ENCODE measurements at places on chromosomes 3 and 15.

- DNase-seq, result no peak
These were observed 155.0 kb downstream of the DUT start for GRCh38 chr15:48486228-48486627.

DNA sequence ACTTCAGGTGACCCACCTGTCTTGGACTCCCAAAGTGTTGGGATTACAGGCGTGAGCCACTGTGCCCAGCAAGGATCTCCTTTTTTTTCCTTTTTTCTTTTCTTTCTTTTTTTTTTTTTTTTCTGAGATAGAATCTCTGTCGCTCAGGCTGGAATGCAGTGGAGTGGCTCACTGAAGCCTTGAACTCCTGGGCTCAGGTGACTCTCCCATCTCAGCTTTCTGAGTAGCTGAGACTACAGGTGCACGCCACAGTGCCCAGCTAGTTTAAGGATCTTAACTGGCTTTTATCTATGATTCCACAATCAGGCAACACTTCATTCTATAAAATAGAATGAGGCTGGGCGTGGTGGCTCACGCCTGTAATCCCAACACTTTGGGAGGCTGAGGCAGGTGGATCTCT is 16.3 kb upstream of the NICN1 start:
- no peak for DNase-seq

DNA sequence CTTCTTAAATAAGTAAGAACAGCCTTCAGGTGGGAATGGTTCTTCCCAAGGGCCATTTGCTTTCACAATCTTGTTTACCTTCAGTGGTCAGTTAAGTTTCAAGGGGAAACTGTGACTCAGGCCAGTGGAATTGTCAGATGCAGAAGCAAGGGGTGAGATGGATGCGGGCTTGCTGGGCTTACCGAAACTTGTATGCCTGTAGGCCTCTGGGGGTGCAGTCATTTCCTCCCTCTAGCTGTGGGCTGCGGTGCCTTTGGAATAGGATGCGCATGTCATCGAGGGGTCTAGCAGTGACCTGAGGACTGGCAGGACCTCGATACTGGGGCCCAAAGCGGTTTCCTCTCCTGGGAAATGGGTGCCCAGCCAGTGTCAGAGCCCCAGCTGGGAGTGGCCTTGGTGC is 121.6 kb downstream of the EEFSEC start:
- no peak for DNase-seq

- no peak for DNase-seq
These were observed 37.5 kb downstream of the ARHGAP31 start for GRCh38 chr3:119331661-119332060.

DNA sequence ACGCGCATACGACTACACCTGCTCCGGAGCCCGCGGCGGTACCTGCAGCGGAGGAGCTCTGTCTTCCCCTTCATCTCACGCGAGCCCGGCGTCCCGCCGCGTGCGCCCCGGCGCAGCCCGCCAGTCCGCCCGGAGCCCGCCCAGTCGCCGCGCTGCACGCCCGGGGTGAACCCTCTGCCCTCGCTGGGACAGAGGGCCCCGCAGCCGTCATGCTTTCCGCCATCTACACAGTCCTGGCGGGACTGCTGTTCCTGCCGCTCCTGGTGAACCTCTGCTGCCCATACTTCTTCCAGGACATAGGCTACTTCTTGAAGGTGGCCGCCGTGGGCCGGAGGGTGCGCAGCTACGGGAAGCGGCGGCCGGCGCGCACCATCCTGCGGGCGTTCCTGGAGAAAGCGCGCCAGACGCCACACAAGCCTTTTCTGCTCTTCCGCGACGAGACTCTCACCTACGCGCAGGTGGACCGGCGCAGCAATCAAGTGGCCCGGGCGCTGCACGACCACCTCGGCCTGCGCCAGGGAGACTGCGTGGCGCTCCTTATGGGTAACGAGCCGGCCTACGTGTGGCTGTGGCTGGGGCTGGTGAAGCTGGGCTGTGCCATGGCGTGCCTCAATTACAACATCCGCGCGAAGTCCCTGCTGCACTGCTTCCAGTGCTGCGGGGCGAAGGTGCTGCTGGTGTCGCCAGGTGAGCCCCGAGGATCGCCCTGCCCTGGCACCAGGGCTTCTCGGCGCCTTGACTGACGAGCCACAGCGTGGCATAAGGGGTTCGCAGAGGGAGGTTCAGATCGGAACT is 420 bp downstream of the SLC27A2 start:
- peak; percentile 41 for DNase-seq

GRCh38 chr3:56467108-56467507 is 1.2 kb downstream of the ERC2 start:
- peak; percentile 83 for DNase-seq

- DNase-seq, result no peak
These were observed 43.4 kb upstream of the APEH start for GRCh38 chr3:49630784-49631183.

- no peak for DNase-seq
These were observed 833.1 kb downstream of the NAALADL2 start for GRCh38 chr3:175692256-175692655.
